ENCODE measurements at places on chromosomes 1 and 21. TPM values are rescaled to one million over a fixed set of nuclear protein-coding genes. Genes with fewer than 3 reads are reported as not detected.

PTPRF gene
- total RNA-seq = not detected

XCL1 gene
- total RNA-seq = not detected

TEX38 gene
- total RNA-seq = not detected

PODN gene
- not detected for total RNA-seq

ICOSLG gene
- total RNA-seq = 0.37 TPM

PCBP3 gene
- not detected for total RNA-seq

SPATA45 gene
- not detected for total RNA-seq

FMO3 gene
- total RNA-seq = not detected

RHBDL2 gene
- not detected for total RNA-seq

GRCh38 chr1:30723331-30723755 is at the start of gene MATN1:
MATN1 (minus strand) TSS chr1:30723585; CDS start chr1:30723551, 34 bp downstream.
- H3K36me3 ChIP-seq = no peaks in the 10 kb centered on the region
- H3K4me3 ChIP-seq = no peak within 1 kb of the TSS
- no peak within 1 kb of the TSS for H3K27ac ChIP-seq
- H3K27me3 ChIP-seq = no peaks in the 10 kb centered on the region

- peak overlapping the region; percentile 75 for H3K27ac ChIP-seq
- DNase-seq = peak; percentile 77
- H3K27me3 ChIP-seq = no peaks in the 10 kb centered on the region
- peak overlapping the region; percentile 67 for H3K4me3 ChIP-seq
Measured at GRCh38 chr1:34885405-34886247, 26.1 kb upstream of the SMIM12 start.

DNA sequence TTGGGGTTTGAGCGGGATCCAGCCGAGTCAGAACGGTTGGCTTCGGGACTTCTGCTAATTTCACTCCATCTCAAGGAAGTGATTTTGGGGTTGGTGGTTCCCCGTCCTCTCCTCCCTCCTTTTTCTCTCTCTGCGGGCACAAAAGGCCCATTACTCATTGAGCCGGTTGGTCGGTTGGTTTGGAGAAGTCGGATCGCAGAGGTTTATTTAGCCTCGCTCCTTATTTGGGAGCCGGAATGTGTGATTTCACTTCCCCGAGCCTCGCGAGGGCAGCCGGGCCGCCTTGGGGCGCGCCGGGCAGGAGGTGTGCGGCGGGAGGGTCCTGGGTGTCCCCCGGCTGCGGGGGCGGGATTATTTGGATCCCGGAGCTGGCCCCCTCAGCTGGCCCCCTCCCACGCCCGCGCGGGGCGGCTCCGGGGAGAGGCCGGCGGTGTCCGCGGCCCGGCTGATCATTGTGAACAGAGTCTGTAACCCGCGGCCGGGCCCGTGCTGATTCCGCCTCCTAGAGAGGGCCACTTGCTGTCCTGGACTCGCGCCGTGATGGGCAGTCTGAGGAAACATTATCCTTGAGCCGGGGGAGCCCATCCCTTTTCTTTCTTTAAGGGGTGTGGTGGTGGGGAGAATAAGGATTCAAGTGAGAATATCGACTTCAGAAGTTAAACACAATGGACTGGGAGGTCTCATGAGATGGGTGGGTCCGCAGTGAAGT is 1.2 kb downstream of the MAPKAPK2 start:
- DNase-seq = peak; percentile 71
- peak overlapping the region; percentile 89 for H3K4me3 ChIP-seq
- peaks cover 49% of the 10 kb centered on the region for H3K4me1 ChIP-seq

DNA sequence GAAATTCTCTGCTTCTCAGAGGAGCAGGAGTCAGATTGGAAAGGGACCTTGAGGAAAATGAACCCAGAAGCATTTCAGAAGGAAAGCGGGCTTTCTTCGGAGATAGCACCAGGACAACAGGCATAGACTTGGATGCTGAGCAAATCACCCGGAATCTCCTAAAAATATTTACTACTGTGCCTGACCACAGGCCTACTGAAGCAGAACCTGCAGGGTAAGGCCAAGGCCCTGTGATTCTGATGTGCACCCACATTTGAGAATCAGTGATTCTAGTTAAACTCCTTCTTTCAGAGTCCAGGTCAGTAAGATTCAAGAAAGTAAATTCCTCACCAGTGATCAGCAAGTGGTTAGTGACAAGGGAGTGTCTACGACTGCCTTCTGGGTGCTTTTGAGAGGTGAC is 307.3 kb upstream of the DUSP10 start:
- no peak for DNase-seq
- no peaks in the 10 kb centered on the region for H3K27me3 ChIP-seq
- no peak overlapping the region for H3K4me3 ChIP-seq
- H3K4me1 ChIP-seq = no peaks in the 10 kb centered on the region
- no peaks in the 10 kb centered on the region for H3K36me3 ChIP-seq
- H3K27ac ChIP-seq = no peak overlapping the region

GRCh38 chr1:192402571-192402970 is 85.8 kb downstream of the RGS21 start:
- H3K4me1 ChIP-seq = no peaks in the 10 kb centered on the region
- H3K27me3 ChIP-seq = no peaks in the 10 kb centered on the region
- H3K4me3 ChIP-seq = no peak overlapping the region
- H3K27ac ChIP-seq = no peak overlapping the region

GRCh38 chr1:19356266-19356665 is 44.1 kb downstream of the SLC66A1 start:
- no peak for DNase-seq
- H3K4me3 ChIP-seq = no peak overlapping the region
- H3K4me1 ChIP-seq = no peaks in the 10 kb centered on the region
- no peaks in the 10 kb centered on the region for H3K27me3 ChIP-seq

- no peak overlapping the region for H3K27ac ChIP-seq
- no peaks in the 10 kb centered on the region for H3K27me3 ChIP-seq
- H3K36me3 ChIP-seq = no peaks in the 10 kb centered on the region
Measured at GRCh38 chr1:180836449-180836848, 76.2 kb upstream of the KIAA1614 start.

GRCh38 chr1:91813813-91814212 is 72.1 kb downstream of the TGFBR3 start:
- no peak for DNase-seq
- H3K36me3 ChIP-seq = no peaks in the 10 kb centered on the region
- no peaks in the 10 kb centered on the region for H3K27me3 ChIP-seq
- H3K4me3 ChIP-seq = no peak overlapping the region

- no peak for DNase-seq
- H3K27ac ChIP-seq = no peak overlapping the region
- H3K4me3 ChIP-seq = no peak overlapping the region
- H3K4me1 ChIP-seq = no peaks in the 10 kb centered on the region
Measured at GRCh38 chr1:17551755-17552234, 12.3 kb downstream of the ARHGEF10L start.

- no peak overlapping the region for H3K4me3 ChIP-seq
- no peaks in the 10 kb centered on the region for H3K27me3 ChIP-seq
- H3K4me1 ChIP-seq = no peaks in the 10 kb centered on the region
- H3K27ac ChIP-seq = no peak overlapping the region
- H3K36me3 ChIP-seq = no peaks in the 10 kb centered on the region
Measured at GRCh38 chr1:246428542-246429308, 78.4 kb downstream of the SMYD3 start.

DNA sequence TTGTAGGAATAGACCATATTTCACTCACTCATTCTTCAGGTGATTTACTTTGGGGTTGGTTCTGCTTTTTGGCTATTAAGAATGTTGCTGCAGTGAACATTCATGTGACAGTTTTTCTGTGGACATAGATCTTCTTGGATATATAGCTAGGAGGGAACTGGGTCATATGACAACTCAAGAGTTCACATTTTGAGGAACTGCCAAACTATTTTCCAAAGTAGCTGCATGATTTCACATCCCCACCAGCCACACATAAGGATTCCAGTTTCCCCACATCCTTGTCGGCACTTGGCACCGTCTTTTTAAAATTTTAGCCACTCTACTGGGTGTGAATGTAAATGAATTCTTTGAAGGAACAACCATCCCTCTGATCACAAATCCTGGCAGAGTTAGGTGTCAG is 126.0 kb downstream of the PRDM2 start:
- no peaks in the 10 kb centered on the region for H3K36me3 ChIP-seq
- peaks cover 5% of the 10 kb centered on the region for H3K4me1 ChIP-seq
- no peak overlapping the region for H3K4me3 ChIP-seq
- no peaks in the 10 kb centered on the region for H3K27me3 ChIP-seq

- no peak overlapping the region for H3K27ac ChIP-seq
- H3K4me3 ChIP-seq = no peak overlapping the region
- DNase-seq = no peak
- H3K4me1 ChIP-seq = no peaks in the 10 kb centered on the region
Measured at GRCh38 chr1:168645721-168646120, 69.3 kb downstream of the XCL1 start.

- no peak for DNase-seq
- no peaks in the 10 kb centered on the region for H3K36me3 ChIP-seq
- no peak overlapping the region for H3K4me3 ChIP-seq
- H3K4me1 ChIP-seq = no peaks in the 10 kb centered on the region
Measured at GRCh38 chr1:221605569-221605968, 136.3 kb downstream of the DUSP10 start.

DNA sequence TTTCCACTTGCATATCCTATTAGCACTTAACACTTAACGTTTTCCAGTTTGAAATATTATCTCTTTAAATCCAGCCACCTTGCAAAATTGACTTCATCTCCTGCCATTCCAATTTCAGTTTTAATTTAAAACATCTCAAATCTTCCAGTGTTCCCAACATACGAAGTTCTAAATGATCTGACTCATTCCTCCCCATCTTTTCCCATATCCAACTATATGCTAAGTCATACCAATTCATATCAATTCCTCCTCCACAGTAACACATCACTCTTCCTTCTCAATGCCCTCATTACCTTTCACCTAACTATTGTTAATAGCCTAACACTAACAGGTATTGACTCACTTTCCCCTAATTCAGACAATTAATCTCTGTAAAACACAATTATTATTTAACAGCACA is 2.8 kb downstream of the PSMA5 start:
- H3K4me1 ChIP-seq = peaks cover 28% of the 10 kb centered on the region
- H3K27me3 ChIP-seq = no peaks in the 10 kb centered on the region
- peaks cover 12% of the 10 kb centered on the region for H3K36me3 ChIP-seq
- no peak overlapping the region for H3K27ac ChIP-seq
- DNase-seq = no peak

DNA sequence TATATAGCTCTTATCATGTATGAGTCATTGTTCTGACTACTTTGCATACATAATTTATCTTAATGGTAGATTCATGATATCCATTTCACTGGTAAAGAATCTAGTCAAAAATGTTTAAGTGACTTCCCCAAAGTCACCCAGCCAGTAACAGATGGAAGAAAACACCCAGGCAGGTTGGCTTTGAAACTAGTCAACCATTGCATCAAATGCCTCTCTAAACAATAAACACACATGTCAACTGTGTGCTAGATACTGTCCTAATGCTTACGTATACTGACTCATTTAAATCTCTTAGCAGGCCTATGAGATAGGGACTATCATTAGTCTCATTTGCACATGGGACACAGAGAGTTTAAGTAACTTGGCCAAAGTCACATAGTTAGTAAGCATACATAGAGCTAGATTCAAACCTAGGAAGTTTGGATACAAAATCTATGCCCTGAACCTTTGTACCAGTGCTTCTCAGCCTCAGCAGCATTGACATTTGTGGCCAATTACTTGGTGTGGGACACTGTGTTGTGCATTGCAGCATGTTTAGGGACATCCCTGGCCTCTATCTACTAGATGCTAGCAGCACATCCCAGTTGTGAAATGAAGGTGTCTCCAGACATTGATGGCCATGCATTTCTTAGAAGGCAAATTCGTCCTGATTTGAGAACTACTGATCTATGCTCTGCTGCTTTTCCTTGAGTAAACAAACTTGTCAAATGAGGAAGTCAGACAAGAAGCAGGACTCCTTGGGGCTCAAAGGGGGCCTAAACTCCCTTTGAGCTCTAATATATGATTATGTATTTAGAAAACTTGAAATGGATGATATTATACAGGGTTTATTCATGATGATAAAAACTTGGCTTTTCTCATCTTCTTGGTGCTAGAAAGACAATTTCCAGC is 316.3 kb downstream of the KCNH1 start:
- H3K4me1 ChIP-seq = no peaks in the 10 kb centered on the region
- no peak overlapping the region for H3K4me3 ChIP-seq
- H3K27ac ChIP-seq = no peak overlapping the region
- no peaks in the 10 kb centered on the region for H3K36me3 ChIP-seq
- no peak for DNase-seq
- H3K27me3 ChIP-seq = no peaks in the 10 kb centered on the region

DNA sequence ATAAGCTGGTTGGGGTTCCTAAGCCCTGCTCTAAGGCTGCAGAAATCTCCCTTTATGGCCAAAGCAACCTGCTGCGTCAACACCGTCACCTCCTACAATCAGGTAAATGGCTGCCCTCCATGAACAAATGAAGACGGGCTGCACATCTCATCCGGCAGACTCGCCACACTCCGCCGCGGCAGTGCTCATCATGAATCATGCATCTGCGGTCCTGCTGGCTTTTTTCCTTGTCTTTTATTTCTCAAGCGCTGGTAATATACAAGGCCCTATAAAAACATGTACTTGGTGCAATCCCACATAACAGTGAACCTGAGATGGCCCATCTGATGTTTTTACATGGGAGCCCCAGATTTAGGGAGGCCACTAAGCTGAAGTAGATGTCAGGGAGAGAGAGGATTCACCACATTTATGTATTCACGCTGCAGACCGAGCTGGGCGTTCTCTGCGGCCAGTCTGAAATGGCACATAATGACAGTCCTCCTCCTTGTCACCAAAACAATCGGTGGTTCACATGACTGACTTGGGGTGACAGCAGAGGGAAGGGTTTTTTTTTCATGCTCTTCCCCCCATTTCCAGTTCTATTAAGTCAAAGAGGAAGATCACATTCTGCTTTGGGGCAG is 91.6 kb downstream of the KAZN start:
- no peak overlapping the region for H3K4me3 ChIP-seq
- no peaks in the 10 kb centered on the region for H3K36me3 ChIP-seq
- H3K4me1 ChIP-seq = no peaks in the 10 kb centered on the region
- DNase-seq = no peak
- H3K27ac ChIP-seq = no peak overlapping the region
- no peaks in the 10 kb centered on the region for H3K27me3 ChIP-seq

DNA sequence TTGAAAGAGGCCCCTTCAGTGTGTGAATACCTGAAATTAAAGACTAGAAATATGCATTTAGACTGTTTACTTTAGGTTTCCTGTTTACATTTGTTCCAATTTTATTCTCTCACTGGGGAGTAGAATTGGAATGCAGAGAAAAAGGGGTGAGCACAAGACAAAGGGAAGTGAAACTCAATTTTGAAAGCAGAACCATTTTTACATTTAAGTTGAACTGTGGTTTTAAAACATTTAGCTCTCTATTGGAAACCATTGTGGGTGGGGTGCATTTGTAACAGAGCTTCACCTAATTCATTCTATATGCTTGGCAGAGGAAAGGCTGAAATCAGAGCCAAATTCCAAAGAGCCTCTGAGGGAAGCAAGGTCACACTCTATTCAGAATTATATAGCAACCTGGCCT is 235.3 kb upstream of the C1orf105 start:
- no peaks in the 10 kb centered on the region for H3K27me3 ChIP-seq
- H3K4me1 ChIP-seq = peaks cover 7% of the 10 kb centered on the region
- no peak overlapping the region for H3K4me3 ChIP-seq
- H3K36me3 ChIP-seq = no peaks in the 10 kb centered on the region

DNA sequence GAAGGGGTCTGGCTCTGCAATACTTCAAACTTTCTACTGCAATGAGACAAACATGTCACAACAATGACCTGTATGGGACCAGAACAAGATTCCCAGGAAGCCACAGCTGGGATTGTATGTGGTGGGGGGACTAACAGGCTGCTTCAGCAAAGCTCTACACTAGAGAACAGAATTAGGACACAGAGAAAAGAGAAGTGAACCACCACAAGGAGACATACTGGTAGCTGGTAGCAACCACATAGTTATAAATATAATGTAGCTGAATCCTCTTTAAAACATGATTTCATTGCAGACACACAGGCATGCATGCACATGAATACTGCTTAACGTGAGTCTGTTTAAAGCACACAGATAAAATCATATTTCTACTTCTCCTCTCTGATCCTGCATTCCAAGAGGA is 3.5 kb upstream of the ILDR2 start:
- no peaks in the 10 kb centered on the region for H3K36me3 ChIP-seq
- peak overlapping the region; percentile 56 for H3K27ac ChIP-seq
- DNase-seq = peak; percentile 53
- no peak overlapping the region for H3K4me3 ChIP-seq
- H3K27me3 ChIP-seq = no peaks in the 10 kb centered on the region
- peaks cover 63% of the 10 kb centered on the region for H3K4me1 ChIP-seq
